ENCODE measurements at places on chromosomes 16 and 17. TPM values are rescaled to one million over a fixed set of nuclear protein-coding genes. Genes with fewer than 3 reads are reported as not detected.

DNA sequence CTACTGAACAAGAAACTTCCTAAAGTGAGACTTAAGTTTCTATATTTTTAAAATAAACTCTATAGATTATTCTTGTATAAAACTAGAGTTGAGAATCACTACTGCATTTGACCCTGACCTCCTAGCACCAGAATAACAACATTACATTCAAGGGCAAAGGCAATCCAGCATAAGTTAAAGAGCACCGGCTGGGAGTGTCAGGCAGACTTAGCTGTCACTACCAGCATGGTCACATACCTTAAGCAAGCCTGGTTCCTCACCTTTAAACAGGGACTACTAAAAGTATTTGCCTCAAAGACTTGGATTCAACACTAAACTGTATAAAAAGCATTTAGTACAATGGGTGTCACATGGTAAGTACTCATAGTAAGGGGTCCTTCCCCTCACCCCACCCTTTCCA lies 90.4 kb downstream of the SSH2 start:
- DNase-seq: no peak
- H3K27me3 ChIP-seq: no peaks in the 10 kb centered on the region
- H3K27ac ChIP-seq: no peak overlapping the region
- H3K4me1 ChIP-seq: peaks cover 6% of the 10 kb centered on the region
- H3K4me3 ChIP-seq: no peak overlapping the region
- peaks cover 11% of the 10 kb centered on the region for H3K36me3 ChIP-seq

- DNase-seq: no peak
- H3K36me3 ChIP-seq: no peaks in the 10 kb centered on the region
- H3K27me3 ChIP-seq: no peaks in the 10 kb centered on the region
- no peak overlapping the region for H3K4me3 ChIP-seq
Observed at GRCh38 chr16:62977876-62978275, 941.6 kb upstream of the CDH8 start.

DNA sequence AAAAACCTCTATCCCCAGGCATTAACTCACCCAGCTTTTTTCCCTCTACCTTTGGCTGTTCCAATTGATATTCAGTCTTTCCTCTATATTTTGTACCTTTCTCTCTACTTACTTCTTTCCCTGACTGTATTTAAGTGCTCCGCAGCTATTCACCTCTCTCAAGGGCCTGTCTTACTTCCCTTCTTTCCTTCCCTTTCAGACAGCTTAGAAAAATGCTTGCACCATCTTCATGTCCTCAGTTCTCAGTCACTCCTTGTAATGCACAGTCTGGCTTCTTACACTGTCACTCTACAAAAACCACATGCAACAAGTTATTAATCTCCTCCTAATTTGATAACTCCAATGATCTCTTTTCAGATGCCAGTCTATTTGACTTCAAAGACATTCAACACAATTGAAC lies 163.4 kb downstream of the PHKB start:
- no peak overlapping the region for H3K4me3 ChIP-seq
- no peak overlapping the region for H3K27ac ChIP-seq
- no peaks in the 10 kb centered on the region for H3K4me1 ChIP-seq

- no peak overlapping the region for H3K4me3 ChIP-seq
- H3K4me1 ChIP-seq: peaks cover 62% of the 10 kb centered on the region
- DNase-seq: no peak
- no peaks in the 10 kb centered on the region for H3K27me3 ChIP-seq
- H3K27ac ChIP-seq: peak overlapping the region; percentile 50
Observed at GRCh38 chr17:76268015-76268749, 3.0 kb downstream of the UBALD2 start.

DNA sequence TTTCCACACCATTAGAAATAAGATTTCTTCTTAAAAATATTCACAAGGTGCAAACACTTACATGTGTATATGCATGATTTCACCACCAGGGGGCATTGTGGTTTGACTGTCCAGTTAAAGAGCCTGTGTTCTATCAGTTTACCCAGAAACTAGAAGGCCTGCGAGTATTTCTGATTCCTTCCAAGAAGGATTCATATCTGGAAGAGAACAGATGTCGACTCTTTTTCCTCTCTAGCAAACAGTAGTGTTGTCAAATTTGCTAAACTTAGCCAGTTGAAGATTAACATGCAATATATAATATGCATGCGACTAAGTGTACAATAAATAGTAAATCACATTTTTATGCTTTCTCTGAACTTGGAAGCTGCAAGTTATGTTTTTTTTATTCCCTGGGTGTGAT lies 404.1 kb downstream of the WWOX start:
- no peaks in the 10 kb centered on the region for H3K27me3 ChIP-seq
- peak; percentile 73 for DNase-seq
- H3K4me3 ChIP-seq: no peak overlapping the region
- H3K27ac ChIP-seq: peak overlapping the region; percentile 78

DNA sequence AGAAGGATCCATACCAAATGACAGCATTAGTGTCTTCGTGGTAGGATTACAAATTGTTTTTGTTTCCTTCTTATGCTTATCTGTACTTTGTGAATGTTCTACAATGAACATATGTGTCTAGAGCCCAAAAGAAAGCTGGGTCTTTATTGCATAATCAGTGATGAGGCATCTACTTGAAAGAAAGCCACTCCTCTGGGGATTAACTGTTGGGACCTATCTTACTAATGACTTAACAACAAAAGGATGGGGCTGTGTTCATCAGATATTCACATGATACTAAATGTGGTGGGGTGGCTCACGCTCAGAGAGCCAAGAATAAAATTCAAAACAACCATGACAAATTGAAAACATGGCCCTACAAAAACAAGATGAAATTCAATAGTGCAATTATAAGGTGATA lies 160.2 kb downstream of the RGS9 start:
- H3K4me3 ChIP-seq: no peak overlapping the region
- H3K4me1 ChIP-seq: peaks cover 13% of the 10 kb centered on the region
- no peaks in the 10 kb centered on the region for H3K36me3 ChIP-seq
- no peaks in the 10 kb centered on the region for H3K27me3 ChIP-seq
- no peak for DNase-seq
- H3K27ac ChIP-seq: no peak overlapping the region

GRCh38 chr16:89633064-89633631 lies 19.7 kb downstream of the DPEP1 start:
- H3K27me3 ChIP-seq: peaks cover 8% of the 10 kb centered on the region
- H3K4me1 ChIP-seq: no peaks in the 10 kb centered on the region
- H3K4me3 ChIP-seq: no peak overlapping the region
- H3K27ac ChIP-seq: no peak overlapping the region
- peaks cover 2% of the 10 kb centered on the region for H3K36me3 ChIP-seq
- DNase-seq: no peak

DNA sequence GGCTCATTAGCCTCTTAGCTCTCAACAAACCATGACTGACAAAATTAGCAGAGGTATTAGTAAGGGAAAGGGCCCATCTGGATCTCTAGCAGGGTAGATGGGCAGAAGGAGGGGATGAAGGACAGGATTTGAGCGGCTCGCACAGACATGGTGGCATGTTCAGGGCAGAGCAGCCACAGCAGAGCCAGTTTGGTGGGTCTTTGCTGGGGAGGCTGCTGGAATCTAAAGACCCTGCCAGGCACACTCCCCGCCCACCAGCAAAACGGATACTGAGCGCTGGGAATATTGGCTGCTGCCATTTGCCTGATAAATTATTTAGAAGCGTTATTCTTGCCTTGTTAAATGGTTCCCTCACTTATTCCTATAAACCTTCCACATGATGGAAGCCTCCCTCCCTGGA lies 20.7 kb upstream of the NAT9 start:
- peaks cover 4% of the 10 kb centered on the region for H3K4me1 ChIP-seq
- peaks cover 93% of the 10 kb centered on the region for H3K36me3 ChIP-seq
- H3K27me3 ChIP-seq: no peaks in the 10 kb centered on the region
- DNase-seq: no peak

GRCh38 chr16:69150146-69150865 lies 17.9 kb downstream of the UTP4 start:
- peak; percentile 96 for DNase-seq
- H3K27me3 ChIP-seq: no peaks in the 10 kb centered on the region
- H3K4me3 ChIP-seq: no peak overlapping the region
- peaks cover 55% of the 10 kb centered on the region for H3K36me3 ChIP-seq
- H3K4me1 ChIP-seq: no peaks in the 10 kb centered on the region

DNA sequence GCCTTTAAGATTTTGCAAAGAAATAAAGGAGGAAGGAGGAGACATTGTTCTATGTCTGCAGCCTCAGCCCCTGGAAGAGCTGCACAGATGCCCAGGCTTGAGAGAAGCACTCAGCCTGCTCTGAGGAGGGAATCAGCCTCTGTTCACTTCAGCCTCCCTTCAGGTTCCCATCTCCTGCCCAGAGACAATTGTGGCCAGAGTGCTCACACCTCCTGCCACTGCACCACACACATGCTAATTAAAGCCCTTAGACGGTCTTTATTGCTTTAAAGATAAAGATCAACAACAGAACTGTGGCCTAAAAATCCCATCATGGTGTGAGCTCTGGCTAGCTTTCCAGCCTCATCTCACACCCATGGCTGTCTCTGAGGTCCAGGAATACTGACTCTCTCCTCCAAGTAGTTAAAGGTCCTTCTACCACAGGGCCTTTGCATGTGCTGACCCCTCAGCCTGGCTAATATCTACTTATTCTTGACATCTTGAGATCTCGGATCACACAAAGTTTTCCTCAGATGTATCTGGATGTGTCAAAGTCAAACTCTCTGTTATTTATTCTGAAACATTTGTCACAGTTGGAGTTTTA lies 33.8 kb downstream of the CHD9NB start:
- H3K36me3 ChIP-seq: no peaks in the 10 kb centered on the region
- no peak overlapping the region for H3K4me3 ChIP-seq
- H3K4me1 ChIP-seq: no peaks in the 10 kb centered on the region
- no peaks in the 10 kb centered on the region for H3K27me3 ChIP-seq
- H3K27ac ChIP-seq: no peak overlapping the region

DNA sequence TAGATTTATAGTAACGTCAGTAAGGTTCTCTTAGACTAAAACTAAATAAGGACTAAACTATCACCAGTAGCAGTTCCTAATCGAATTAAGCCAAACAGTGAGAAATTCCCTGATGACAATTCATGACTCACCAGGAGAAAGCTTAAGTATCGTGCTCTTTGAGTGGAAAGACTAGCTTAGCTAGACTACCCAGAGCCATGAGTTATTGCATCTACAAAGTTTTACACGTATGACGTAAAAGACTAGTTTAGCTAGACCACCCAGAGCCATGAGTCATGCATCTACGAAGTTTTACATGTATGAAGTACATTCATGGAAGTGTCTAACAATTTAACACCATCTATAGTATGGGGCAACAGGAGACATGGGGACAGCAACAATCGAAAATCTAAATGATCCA lies 36.6 kb downstream of the UBE2G1 start:
- peaks cover 2% of the 10 kb centered on the region for H3K36me3 ChIP-seq
- no peak for DNase-seq
- no peak overlapping the region for H3K27ac ChIP-seq
- no peak overlapping the region for H3K4me3 ChIP-seq
- H3K4me1 ChIP-seq: no peaks in the 10 kb centered on the region

GRCh38 chr16:16014329-16015224 lies 65.2 kb downstream of the ABCC1 start:
- no peaks in the 10 kb centered on the region for H3K4me1 ChIP-seq
- no peak overlapping the region for H3K4me3 ChIP-seq
- no peaks in the 10 kb centered on the region for H3K27me3 ChIP-seq
- DNase-seq: peak; percentile 32

GRCh38 chr17:13569398-13570123 lies 32.2 kb downstream of the HS3ST3A1 start:
- peak; percentile 64 for DNase-seq
- no peak overlapping the region for H3K4me3 ChIP-seq
- H3K27me3 ChIP-seq: no peaks in the 10 kb centered on the region
- H3K4me1 ChIP-seq: peaks cover 3% of the 10 kb centered on the region

DNA sequence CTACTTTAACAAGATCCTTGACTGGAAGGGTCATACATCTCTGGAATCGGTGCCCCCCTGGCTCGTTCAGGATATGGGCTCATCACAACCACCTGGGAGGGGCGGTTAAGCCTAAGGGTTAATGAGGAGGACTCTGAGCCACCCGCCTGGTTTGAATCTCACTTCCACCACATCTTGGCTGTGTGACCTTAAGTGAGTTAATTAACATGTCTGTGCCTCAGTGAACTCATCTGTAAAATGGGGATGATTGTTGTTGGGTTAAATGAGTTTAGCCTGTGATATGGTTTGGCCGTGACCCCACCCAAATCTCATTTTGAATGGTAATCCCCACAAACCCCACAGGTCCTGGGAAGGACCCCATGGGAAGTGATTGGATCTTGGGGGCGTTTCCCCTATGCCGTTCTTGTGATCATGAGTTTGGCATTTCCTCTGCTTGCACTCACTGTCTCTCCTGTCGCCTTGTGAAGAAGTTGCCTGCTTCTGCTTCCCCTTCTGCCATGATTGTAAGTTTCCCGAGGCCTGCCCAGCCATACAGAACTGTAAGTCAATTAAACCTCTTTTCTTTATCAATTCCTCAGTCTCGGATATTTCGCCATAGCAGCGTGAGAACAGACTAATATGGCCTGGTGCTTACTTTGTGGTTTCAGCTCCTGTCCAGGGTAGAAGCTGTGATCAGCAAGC lies 214.0 kb upstream of the CIBAR2 start:
- DNase-seq: no peak
- no peak overlapping the region for H3K27ac ChIP-seq
- H3K36me3 ChIP-seq: no peaks in the 10 kb centered on the region

DNA sequence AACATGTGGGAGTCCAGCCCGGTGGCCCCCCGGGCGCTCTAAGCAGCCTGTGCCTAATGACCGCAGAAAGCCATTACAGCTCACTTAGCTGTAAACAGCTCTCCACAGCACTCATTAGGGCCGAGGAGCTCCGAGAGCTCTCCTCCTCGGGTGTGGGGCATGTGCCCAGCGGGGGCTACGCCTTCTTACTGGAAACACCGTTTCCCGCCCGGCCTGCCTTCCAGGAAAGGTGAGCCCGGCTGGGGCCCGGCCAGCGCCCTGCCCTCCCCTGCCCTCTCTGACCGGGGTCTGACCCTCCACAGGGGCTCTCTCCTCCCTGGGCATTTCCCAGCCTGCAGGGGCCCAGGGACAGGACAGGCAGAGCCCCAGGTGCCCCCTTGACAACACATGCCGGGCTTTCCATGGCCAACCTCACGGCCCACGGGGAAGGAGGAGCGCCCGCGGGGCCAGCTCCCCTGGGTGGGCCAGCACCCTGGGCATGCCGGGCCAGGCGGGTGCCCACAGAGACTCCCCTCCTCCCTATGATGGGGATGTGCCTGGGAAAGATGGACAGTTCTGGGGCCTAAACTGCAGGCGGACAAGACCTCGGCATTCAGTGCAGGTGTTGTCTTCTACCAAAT lies 72.6 kb downstream of the SDK2 start:
- H3K36me3 ChIP-seq: peaks cover 4% of the 10 kb centered on the region
- no peak for DNase-seq
- no peaks in the 10 kb centered on the region for H3K27me3 ChIP-seq
- H3K27ac ChIP-seq: no peak overlapping the region
- peaks cover 27% of the 10 kb centered on the region for H3K4me1 ChIP-seq

The UMOD gene
- not detected for total RNA-seq

The TMIGD1 gene
- total RNA-seq: not detected

The SHPK gene
- total RNA-seq: 16.2 TPM

The JPH3 gene
- total RNA-seq: 28.9 TPM

The CCL16 gene
- total RNA-seq: 0.28 TPM

The P2RX5 gene
- 6.0 TPM for total RNA-seq

The MAFG gene
- total RNA-seq: 13.0 TPM

The SKAP1 gene
- 17.0 TPM for total RNA-seq

The C16orf92 gene
- not detected for total RNA-seq

The SMIM36 gene
- not detected for total RNA-seq

The PRSS33 gene
- not detected for total RNA-seq

The HSD17B2 gene
- total RNA-seq: 1.3 TPM

The PPP1R9B gene
- total RNA-seq: 40.8 TPM

The RPH3AL gene
- 5.9 TPM for total RNA-seq

The C16orf95 gene
- 4.3 TPM for total RNA-seq
